Activated T-cell treated with anti-CD3 and anti-CD28 coated beads for 48 hours (primary cell): ENCODE measurements at places on chromosomes 3 and 15.
A peak's percentile ranks its signal among the peaks of the same experiment; 100 is the strongest.

GRCh38 chr3:56864090-56864489 lies 62.3 kb upstream of the ARHGEF3 start:
- peak; percentile 43 for DNase-seq

DNA sequence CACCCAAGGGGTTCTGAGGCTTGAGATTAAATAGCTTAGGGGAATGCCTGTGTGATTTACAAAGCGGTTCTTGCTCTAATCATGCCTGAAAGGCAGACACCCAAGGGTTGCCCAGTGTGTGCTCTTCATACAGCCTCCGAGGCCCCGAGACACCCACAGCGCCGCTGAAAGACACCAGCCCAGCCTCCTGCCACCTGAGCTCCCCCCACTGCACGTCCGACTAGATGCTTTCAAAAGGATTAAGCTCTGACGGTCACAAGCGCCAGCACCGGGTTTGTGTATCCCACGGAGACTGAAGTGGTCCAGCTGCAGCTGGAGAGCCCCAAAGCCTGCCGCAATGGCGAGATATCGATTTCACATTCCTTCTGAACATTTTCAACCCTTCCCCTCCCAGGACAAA lies 50.3 kb downstream of the SPATA12 start:
- DNase-seq: no peak

GRCh38 chr3:192812743-192813383 lies 85.5 kb upstream of the FGF12 start:
- no peak for DNase-seq

DNA sequence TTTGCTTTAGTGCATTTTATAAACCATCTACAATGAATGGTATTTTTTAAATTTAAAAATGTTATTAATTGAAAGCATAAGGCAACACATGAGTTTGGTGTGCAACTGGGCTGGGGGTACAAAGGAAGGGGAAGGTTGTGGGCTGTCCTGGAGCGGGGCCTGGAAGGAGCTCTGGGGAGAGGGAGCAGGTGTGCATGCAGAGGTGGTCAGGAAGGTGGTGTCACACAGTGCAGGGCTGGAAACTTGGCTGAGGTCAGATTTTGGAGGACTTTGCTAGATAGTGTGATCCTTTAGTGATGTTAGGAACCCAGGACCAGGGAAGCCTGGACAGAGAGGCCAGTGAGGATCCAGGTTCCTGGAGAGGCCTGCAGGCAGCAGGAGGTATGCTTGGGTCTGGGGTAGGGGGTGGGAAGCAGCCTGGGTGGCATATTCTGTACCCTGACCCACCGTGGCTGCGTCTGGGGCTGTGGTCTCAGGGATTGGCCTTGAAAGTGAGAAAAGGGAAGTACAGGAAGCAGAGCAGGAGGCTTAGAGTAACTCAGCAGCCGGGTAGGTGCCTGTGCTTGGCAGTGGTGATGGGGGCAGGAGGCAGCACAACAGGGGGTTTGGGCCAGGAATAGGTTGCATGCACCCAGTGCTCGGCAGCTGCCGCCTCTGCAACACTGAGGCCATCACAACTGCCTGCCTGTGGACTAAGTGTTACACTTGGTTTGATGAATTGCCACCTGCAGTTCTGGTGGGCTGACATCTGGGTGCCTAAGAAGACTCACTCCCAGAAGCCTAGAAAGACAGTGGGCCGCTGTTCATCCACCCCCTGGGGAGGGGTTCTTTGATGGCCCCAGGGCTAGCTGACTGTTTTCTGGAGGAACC lies 33.0 kb downstream of the KY start:
- DNase-seq: no peak

DNA sequence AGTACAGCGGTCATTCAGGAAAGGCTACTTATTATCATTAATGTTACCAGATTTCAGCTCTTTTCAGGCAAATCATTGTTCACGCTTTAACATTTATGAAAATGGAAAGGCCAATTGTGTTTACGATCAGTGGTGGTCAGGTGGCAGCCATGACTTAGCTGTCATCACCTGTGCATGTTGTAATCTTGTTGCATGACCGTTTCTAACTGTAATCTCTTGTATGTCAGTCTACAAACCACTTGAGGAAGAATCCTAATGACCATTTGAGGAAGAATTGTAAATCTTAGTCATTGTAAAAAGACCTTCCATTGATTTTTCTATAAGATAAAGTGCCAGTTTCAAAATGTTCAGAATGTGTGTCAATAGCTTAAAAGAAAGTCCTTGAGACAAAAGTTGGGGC lies 100.4 kb downstream of the SERPINI1 start:
- DNase-seq: no peak

DNA sequence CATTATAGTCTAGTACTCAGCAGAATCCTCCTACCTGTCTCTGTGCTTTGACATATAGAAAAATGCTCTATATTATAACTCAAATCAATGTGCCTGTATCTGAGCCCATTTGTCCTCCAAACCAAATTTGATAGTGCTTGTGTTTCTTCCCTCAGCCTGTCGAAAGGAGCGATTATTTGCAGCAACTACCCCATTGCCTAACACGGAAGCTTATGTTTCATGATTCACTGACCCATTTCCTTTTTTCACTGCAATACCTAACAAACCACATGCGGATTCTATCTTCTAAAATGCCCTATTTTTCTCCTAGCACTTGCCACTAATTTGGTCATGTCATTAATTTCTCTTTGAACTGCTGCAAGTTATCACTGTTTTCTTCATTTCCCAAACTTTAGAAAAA lies 1220.6 kb upstream of the CADM2 start:
- DNase-seq: no peak

- DNase-seq: no peak
Measured at GRCh38 chr3:13105896-13106250, 32.6 kb upstream of the IQSEC1 start.

GRCh38 chr15:58047149-58047548 lies 18.4 kb downstream of the ALDH1A2 start:
- no peak for DNase-seq

- DNase-seq: no peak
Measured at GRCh38 chr15:89820666-89821611, 6.3 kb upstream of the ANPEP start.

GRCh38 chr3:98592345-98592935 lies 971 bp downstream of the CPOX start:
- no peak for DNase-seq

GRCh38 chr3:172034786-172035685 lies 4.3 kb upstream of the FNDC3B start:
- no peak for DNase-seq

- no peak for DNase-seq
Measured at GRCh38 chr15:66400351-66400774, 13.7 kb downstream of the MAP2K1 start.

DNA sequence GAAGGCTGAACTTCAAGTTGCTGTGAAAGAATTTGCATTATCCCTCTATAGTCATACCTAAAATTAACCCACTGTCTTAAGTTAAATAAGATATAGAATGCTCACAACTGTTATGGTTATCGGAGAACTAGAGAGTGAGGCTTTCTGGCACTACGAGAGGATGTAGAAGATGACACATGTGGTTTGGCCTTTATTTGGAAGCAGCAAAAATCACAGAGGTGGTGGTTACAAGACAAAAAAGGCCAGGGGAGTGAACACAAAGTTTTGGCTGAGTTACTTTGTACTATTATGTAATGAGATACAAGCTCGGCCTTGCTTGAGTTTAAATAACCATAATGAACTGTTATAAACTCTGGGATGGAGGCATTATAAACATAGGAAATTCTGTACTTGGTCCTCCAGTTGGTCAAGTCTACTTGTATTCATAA lies 78.3 kb upstream of the ICE2 start:
- no peak for DNase-seq

DNA sequence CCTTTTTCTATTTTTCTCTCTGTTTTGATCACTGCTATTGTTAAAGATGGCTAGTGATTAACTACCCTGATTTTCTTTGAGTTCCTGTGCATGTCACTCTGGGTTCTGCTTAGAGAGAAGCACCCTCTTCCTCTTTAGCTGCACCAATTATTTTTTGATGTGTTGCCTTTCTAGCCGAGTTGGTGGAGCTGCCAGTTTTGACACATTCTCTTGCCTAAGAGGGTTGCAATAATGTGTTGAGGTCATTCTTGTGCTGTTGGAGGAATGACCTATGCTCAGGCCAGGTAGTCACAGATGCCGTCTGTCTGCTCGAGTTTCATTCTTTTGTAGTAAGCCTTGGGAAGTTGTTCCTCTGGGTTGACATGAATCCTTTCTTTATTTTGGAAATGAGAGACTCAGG lies 84.6 kb upstream of the DPH6 start:
- DNase-seq: no peak
